ENCODE measurements at places on chromosomes 7 and 10. TPM values are rescaled to one million over a fixed set of nuclear protein-coding genes. Genes with fewer than 3 reads are reported as not detected.

GRCh38 chr10:95480901-95481491, 80.2 kb downstream of the SORBS1 start:
- no peak for DNase-seq

DNA sequence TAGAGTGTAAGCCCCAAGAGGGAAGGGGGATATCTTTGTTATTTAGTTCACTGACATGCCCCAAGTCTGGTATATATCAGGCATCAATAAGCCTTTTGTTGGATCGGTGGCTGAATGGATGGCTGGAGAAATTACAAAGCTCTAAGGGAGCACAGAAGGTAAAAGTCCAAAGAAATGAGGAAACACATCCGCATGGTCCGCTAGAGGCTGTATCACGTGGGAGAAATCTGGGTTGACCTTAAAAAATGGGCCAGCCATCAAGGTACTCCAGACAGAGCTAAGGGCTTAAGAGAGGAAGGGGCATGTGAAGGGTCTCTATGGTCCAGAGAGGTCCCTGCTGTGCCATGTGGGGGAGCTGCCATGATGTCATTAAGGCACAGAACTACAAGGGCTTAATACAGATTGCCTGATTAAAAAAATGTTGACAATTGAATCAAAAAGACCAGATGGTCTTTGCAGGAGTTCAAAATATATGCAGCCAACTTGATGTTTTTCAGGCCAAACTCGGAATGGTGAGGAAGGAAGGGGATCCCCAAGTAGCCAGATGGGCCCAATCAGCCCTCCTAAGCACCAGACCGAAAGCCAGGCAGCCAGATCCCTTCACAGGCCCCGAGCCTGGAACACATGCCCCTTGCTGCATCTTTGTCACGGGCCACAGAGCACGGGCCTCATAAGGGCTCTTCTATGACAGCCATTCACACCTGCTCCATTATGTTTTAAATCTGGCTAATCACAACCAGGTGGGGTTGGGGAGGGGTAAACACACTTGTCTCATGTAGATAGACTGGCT, 31.9 kb downstream of the SCRN1 start:
- no peak for DNase-seq

DNA sequence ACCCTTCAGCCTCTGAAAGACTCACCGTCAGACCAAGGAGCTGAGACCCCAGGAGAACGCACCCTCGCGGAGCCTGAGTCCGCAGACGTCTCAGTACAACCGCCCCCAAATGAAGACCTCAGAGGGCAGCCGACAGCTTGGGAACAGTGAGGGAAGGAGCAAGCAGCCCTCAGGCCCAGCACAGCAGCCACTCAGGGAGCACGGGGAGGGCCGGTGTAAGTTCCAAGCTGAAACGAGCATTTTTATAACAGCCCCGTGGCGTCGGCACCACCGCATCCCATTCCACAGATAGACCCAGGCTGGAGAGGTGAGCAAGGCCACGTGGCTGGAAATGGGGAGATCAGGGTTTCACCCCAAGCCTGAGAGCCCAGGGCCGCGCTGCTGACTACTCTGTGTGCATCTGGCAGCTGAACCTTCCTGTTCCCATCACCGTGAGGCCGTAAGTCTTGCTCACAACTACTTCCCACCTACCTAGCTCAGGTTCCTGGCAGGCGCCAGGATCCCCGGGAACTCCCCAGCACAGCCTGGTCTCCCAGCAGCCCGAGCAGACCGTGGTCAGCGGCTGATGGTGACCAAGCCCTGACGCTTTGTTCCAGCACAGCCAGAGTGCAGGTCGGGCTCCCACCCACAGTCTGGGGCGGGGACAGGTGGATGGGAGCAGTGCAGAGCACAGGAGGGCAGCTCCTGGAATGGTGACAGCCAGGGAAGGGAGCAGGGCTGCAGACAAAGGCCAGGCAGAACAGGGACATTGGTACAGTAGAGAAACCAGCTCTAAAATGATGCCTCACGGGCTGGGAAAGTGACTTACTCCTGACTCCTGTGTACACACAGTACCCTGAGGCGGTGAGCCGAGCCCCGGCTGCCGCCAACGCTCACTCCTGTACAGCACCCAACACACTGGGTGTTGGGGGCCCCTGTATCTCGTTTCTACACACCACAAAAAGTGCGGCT, 6.1 kb upstream of the NOM1 start:
- DNase-seq: no peak

DNA sequence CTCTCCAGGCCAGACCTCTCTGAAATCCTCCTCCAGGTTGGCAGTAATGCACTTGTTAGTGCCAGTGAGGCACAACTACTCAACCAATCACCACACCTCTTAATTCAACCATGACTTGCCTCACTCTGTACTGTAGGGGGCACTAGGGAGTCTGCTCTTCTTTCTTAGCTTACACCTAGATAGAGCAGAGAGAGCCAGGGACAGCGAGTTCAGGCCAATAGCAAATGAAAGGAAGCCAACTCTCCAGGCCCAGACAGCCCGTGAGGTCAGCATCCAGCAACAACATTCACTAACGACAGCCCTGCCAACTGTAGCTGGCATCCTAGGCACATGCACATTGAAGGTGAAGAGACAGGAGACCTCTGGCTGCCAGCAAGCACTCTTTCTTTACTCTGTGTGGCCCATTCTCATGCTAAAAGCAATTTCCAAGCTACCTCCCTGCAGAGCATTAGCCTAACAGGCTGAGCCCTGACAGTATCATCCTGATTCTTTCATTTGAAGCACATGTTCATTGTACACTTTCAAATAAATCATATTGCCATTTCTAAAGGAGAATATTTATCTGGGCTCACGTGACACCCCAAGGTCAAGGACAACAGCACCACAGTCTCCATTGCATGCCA, 136.3 kb downstream of the DPY19L1 start:
- no peak for DNase-seq

GRCh38 chr10:70197235-70197945, 27.1 kb upstream of the SAR1A start:
- no peak for DNase-seq

- no peak for DNase-seq
Observed at GRCh38 chr10:125343118-125343925, 183.0 kb upstream of the CTBP2 start.

DNA sequence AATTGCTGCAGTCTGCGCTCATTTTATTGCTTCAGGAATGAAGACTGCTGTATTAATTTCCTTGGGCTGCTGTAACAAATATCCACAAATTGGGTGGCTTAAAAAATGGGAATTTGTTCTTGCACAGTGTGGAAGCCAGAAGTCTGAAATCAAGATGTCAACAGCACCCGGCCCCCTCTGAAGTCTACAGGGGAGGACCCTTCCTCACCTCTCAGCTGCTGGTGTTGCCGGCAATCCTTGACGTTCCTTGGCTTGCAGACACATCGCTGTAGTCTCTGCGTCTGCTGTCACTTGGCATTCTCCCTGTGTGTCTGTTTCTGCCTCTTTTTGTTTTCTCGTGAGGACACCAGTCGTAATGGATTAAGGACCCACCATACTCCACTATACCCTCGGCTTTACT, 166.2 kb downstream of the PTPN20 start:
- DNase-seq: no peak

GRCh38 chr10:78570633-78571235, 498.0 kb upstream of the ZMIZ1 start:
- no peak for DNase-seq

- no peak for DNase-seq
Observed at GRCh38 chr10:28794986-28795385, 117.7 kb downstream of the BAMBI start.

- DNase-seq: no peak
Observed at GRCh38 chr7:35599061-35599460, 95.9 kb downstream of the HERPUD2 start.

GRCh38 chr7:7848246-7848645, 120.3 kb upstream of the GLCCI1 start:
- no peak for DNase-seq

- DNase-seq: no peak
Observed at GRCh38 chr7:29539471-29539870, 24.2 kb upstream of the PRR15 start.

DNA sequence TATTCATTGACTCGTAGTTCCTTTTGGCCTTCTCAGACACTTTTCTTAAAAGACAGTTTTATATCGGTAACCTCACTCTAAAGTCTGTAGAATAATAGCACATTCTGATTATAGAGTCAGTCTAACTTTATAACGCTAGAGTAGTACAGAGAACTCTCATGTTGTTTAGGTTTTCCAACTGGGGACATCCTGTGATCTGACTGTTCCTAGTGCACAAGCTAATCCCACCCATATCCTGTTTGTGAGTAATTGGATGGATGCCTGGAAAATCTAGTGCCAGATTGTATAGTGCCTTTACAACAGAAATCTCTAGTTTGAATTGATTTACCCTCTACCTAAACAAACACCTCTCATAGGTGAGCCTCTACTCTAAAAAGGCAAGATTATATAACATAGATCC, 107.4 kb downstream of the ZEB1 start:
- no peak for DNase-seq

DNA sequence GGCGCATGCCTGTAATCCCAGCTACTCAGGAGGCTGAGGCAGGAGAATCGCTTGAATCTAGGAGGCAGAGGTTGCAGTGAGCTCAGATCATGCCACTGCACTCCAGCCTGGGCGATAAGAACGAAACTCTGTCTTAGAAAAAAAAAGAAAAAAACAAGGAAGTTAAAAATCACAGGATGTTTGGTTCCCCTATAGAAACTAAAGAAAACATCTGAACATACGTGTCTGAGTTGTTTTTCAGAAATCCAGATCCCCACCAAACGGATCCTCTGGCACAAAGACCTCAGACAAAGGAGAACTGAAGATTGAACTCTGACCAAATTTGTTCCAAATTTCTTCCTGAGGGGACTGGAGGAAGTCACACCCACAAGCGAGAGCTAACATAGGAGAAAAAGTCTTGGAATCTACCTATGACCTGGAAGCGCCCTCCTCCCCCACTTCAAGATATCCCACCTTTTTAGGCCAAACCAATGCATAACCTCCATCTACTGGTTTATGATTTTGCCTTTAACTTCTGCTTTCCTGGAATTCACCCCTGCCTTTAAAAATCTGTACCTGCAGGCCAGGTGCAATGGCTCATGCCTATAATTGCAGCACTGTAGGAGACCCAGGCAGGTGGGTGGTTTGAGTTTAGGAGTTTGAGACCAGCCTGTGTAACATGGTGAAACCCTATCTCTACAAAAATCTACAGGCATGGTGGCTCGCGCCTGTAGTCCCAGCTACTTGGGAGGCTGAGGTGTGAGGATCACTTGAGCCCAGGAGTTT, 19.7 kb upstream of the SIRT1 start:
- DNase-seq: no peak

GRCh38 chr10:5449823-5450222, 37.5 kb downstream of the NET1 start:
- DNase-seq: no peak

- DNase-seq: no peak
Observed at GRCh38 chr10:117860823-117861222, 185.9 kb downstream of the RAB11FIP2 start.

DNA sequence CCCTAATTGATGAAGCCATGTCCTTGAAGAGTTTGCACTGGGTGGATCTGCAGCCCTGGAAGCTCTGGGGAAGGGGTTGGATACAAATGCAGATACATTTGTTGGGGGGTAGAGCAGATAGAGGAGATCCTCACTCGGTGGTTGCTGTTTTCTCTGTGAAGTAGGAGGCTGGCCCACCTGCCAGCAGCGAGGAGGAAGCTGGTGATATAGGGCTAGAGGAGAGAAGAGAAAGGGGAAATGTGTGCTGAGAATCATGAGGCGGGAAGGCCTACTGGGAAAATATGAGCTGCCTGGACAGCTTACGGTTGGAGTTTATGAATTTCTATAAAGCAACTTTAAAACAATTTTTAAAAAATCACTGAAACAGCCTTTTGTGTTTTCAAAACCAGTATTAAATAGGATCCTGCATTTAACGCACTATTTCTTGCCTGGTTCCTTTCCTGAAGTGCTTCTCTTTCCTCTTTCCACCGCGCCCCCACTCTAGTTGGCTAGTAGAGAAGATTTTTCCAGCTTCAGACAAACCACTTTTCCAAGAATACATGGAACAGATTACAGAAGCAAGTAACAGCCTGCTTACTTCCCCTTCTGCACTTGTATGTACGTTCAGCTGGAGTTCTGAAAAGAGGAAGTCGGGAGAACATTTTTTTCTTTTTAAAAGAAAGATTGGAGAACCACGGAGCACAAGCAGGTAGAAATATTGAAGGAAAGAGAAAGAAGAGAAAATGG, 100.6 kb upstream of the GLCCI1 start:
- no peak for DNase-seq

- no peak for DNase-seq
Observed at GRCh38 chr7:38068461-38068860, 109.6 kb upstream of the STARD3NL start.

DNA sequence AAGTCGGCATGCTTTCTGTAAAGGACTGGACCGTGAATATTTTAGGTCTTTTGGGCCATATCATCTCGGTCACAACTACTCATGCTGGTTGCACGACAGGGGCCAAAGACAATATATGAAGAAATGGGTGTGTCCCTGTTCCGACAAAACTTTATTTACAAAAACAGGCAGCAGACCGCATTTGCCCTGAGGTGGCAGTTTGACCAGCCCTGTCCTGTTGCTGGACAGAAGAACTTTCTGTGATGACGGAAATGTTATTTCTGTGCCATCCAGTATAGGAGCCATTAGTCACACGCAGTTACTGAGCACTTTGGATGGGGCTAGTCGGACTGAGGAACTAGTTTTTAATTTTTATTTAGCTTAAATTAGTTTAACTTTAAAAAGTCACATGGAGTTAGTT, 112.8 kb upstream of the CARD11 start:
- DNase-seq: no peak

DNA sequence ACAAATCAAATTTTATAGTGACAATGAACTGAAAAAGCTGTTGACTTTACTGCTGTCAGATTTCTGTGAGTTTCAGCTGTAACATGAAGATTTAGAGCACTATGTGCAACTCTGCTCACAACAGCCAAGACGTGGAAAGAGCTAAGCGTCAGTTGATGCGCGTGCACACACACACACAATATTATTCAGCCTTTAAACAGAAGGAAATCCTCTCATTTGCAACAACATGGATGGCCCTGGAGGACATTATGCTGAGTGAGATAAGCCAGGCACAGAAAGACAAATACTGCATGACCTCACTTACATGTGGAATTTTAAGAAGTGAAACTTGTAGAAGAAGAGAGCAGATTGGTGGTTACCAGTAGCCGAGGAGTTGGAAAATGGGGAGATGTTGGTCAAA, 82.8 kb upstream of the FRMD4A start:
- DNase-seq: no peak

GRCh38 chr7:149497467-149498261, at the start of gene ZNF746:
TSS of gene ZNF746 (minus strand) at chr7:149497809. CDS start at chr7:149497536, 273 bp downstream.
- no peak for DNase-seq

- DNase-seq: no peak
Observed at GRCh38 chr7:155371331-155371883, 73.7 kb downstream of the INSIG1 start.

DNA sequence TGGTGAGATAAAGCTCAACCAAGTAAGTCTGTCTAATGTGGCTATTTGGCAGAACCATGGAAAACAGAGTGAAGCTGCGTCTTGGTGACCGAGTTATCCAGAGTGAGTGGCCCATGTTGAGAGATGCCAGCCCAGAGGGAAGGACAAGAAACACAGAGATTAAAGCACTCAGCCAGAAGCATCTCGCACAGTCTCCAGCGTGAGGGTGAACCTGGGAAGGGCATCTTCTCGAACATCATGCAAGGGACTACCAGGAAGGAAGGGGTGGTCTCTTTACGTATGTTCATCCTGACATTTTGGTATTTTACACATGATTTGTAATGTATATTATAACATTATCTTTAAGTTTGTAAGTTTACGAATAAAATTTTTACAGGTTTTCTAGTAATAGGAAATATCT, 146.4 kb downstream of the TCERG1L start:
- DNase-seq: no peak

MPLKIP gene
- 82.1 TPM for total RNA-seq

INA gene
- total RNA-seq: 18.4 TPM

FFAR4 gene
- total RNA-seq: not detected

PALD1 gene
- total RNA-seq: 3.5 TPM

All from epithelial cell of proximal tubule (primary cell).